ENCODE measurements at places on chromosomes 3 and 15.

DNA sequence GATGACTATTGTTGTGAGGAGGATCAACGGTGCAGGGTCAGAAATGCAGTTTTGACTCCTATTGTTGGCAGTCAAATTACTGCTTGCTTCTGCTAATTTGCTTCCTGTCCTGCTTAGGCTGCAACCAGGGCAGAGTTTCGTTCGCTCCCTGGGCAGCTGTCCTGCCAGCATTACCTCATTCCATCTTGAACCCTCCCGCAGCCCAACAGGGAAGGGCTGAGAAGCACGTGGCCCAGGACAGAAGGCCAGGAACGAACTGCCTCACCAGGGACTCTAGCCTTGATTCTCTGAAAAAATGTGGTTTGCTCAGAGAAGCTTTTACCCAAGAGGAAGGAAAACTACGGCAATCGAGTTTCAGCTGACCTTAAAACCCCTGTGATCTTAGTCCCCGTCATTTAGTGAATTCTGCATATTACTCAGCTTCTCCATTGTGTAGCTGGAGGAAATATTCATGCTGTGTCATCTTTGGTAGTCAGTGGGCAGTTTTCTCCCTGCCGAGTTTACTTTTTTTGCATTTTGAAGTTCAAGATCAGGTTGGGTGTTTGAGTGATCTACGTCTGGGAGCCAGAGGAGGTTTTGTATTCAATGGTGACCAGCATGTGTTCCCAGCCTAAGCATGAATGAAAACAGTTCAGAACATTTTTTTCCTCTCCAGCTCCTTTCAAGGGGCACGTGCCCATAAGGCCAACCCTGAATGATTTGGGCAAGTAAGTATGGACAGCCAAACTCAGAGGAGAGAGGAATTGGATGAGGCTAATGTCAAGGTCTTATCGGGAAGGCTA lies 23.0 kb downstream of the TLNRD1 start:
- no peak for DNase-seq

- no peak for DNase-seq
Measured at GRCh38 chr3:119034256-119035013, at the start of gene IGSF11. Gene IGSF11 (minus strand): TSS chr3:119034846. CDS start chr3:119034582, 264 bp downstream.

GRCh38 chr3:72595927-72596610 lies 252.2 kb downstream of the SHQ1 start:
- DNase-seq = no peak

DNA sequence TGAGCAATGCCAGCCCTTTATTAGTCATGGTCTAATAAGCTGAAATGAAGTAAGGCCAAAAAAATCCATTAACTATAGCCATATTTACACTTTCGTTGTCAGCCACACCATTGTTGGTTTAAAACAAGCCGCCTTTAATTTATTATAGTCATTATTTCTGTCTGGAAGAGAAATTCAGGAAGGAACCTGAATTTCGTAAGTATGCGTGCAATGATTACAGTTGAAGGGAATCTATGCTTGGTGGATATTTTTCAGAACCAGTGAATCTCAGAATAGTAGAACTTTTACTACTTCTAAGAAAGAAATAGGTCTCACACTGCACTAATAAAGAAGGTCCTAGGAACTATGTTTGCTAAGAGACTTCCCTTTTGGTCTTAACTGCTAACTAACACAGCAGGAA lies 59.1 kb downstream of the FAM43A start:
- no peak for DNase-seq

GRCh38 chr3:61157414-61157813 lies 93.8 kb downstream of the FHIT start:
- DNase-seq = no peak

GRCh38 chr3:18284716-18285115 lies 140.4 kb downstream of the SATB1 start:
- no peak for DNase-seq

DNA sequence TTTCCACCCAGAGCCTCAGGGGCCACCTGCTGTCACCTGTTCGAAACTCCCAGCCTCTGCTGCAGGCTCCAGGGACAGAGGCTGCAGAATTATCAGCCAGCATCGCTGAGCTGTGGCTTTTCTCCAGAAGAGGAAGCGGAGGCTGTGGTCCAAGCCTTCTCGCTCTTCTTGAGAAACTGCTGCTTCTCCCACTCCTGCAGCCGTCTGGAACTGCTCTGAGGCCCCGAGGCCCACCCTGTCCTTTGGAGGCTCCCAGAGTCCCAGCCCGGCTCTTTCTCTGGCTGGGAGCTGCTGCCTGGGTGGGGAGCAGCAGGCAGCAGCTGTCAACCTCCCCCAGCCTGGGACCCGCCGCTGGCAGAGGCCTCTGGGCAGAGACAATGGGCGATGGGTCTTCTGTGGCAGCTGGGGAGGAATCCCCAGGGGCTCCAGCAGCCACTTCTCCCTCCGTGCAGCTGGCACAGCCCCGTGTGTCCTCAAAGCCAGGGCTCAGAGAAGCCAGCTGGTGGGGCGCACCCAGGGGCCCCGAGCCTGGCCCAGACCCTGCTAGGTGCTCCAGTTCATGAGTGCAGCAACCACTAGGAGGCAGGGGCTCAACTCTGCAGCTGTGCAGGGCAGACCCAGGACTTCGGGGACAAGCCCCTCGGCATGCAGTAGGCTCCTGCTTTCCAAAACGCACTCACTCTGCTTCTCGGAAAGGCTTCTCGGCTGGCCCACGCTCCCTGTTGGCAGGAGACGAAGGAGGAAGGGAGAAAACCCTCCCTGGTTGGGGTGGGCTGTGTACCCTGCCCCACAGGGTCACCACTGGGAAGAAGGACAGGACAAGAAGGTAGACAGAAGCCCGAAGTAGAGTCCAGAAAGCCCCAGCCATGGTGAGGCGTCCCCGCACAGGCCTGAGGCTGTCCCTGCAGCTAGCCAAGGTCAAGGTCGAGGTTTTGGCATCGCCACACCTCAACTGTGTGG lies 49.9 kb upstream of the FURIN start:
- no peak for DNase-seq

DNA sequence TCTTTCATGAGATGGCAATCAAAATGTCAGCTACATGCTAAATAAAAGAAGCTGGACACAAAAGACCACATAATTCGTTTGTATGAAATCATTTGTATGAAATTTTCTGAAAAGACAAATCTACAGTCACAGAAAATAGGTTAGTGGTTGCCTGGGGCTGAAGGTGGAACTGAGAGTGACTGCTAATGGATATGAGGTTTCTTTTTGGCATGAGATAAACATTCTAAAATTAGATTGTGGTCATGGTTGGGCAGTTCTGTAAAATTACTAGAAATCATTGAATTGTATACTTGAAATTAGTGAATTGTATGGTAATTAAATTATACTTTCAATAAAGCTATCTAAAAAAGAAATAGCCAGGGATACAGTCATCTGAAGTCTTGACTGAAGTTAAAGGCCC lies 2.7 kb upstream of the DMXL2 start:
- no peak for DNase-seq

- DNase-seq = no peak
Measured at GRCh38 chr3:39295184-39295775, 15.4 kb upstream of the CX3CR1 start.

All from thoracic aorta (tissue), 2 donors.